Fibroblast of lung (primary cell): ENCODE measurements at places on chromosomes 13 and 19. TPM values are rescaled to one million over a fixed set of nuclear protein-coding genes. Genes with fewer than 3 reads are reported as not detected.

- DNase-seq = no peak
Measured at GRCh38 chr19:16623576-16623975, 4.4 kb downstream of the MED26 start.

DNA sequence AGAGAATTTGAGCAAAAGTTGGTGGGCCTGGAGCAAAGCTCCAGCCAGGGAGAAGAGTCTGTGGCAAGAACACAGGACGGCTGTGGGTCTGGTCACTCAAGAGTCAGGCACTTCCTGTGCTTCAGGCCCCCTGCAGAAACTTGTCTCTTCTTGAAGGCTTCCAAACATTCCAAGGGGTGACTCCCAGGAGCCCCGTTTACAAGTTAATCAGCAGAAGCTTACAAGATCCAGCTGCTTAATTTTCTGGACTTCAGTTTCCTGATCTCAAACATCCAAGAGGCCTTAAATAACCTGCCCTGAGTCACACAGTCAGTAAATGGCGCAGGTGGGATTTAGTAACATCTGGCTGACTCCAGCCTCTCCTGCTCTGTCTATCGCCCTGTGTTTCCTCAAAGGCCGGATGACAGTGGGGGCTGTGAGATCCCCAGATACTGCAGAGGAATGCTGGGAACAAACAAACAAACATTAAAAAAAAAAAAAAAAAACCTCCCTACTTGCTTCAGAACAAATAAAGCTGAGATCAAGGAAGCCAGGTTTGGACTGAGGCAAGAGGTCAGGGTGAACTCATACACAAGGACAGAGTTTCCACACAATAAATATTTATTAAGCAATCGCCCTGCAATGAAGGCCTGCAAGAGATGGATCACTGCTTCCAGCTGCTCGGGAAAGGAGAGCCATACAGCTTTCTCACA, 175.4 kb upstream of the RFC3 start:
- DNase-seq = peak; percentile 37

DNA sequence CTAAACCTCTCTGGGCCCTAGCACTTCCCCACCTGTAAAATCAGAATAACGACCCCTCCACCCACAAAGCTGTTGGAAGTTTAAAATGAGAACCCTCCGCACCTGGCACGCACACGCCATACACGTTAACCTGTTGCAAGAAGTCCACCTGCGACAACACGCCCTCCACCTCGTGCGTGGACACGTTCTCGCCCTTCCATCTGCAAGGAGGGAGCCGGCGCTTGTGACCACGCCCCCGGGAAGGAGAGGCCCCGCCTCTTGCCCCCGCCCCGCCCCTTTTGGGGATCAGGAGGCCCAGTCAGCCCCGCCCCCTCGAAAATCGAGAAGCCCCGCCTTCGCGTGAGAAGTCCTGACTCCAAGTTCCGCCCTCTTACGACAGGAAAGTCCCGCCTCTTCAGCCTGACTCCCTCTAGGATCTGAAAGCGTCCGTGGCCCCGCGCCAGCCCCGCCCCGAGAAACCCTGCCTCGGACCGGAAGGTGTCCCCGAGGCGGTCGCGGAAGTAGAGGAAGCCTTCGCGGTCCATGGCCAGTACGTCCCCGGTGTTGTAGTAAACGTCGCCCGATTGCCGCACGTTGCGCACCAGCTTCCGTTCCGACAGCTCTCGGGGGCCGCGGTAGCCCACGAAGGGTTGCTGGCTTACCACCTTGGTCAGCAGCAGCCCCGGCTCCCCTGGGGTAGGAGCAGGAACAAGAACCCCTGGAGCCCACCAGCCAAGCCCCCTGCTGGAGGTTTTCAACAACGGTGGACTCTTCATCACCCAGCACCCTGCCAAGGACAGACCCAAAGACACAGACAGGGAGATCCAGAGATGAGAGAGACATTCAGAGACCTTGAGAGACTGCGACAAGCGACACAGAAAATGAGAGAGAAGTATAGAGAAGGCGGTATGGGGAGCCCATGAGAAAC, 12.5 kb downstream of the SLC27A5 start:
- peak; percentile 99 for DNase-seq

- no peak for DNase-seq
Measured at GRCh38 chr13:43780666-43781065, 6.1 kb downstream of the ENOX1 start.

DNA sequence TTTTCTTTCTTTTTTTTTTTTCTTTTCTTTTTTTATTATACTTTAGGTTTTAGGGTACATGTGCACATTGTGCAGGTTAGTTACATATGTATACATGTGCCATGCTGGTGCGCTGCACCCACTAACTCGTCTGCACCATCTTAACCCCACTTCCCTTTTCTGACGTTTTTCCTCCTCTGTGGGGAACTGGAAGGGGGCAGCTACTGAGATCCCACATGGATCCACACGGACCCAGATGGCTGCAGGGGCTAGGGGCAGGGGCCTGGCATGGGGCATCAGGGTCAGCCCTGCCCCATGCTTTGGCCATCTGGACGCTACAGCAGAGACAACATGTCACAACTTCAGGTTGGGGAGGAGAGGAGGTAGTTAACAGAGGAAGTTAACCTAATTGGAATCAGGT, 54.3 kb downstream of the RUBCNL start:
- no peak for DNase-seq

- DNase-seq = peak; percentile 11
Measured at GRCh38 chr19:41064974-41065569, 23.2 kb upstream of the CYP2A13 start.

- DNase-seq = peak; percentile 85
Measured at GRCh38 chr13:90414691-90415596, 932.5 kb upstream of the MIR17HG start.

DNA sequence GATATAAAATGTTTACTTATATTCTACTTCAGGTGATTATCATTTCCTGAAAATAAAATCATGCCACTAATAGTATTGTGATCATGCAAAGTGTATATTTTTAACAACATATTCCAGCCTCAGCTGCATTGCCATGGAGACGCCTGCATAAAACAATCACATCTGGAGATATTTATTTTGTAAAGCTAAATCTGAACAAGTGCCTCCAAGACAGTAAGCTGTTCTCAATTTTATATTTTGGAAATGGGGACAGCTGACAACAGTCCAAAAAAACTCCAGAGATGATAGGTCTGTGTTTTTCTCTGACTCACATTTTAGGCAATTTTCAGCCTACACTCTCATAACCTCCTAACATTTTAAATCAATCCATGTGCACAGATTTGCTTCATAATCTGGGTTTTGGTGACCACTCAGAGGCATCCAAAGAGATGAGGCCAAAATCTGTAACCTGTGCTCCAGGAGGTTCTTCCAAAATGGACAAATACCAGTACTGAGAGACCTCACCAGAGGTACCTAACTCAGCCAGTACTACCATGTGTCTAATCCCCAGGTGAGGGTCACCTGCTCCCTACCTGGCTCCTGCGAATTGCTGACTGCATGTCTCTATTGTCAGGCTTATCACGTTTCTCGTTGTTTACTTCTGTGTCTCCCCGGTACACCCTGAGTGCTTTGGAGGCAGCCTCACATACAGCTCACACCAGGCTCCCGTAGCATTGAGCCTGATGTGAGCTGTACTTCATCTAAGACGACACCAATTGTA, 62.7 kb downstream of the COL4A1 start:
- DNase-seq = no peak

CRTC1 gene
- 2.0 and 2.1 TPM in 2 replicates for total RNA-seq

ZNF14 gene
- total RNA-seq = 6.2 and 7.9 TPM in 2 replicates

PLEKHA4 gene
- 18.7 and 20.0 TPM in 2 replicates for total RNA-seq

GRIN3B gene
- 0.51 and 0.66 TPM in 2 replicates for total RNA-seq
